ENCODE measurements at places on chromosomes 3 and 15. TPM values are rescaled to one million over a fixed set of nuclear protein-coding genes. Genes with fewer than 3 reads are reported as not detected.

Gene MON1A
- 12.7 TPM for total RNA-seq

Gene GORASP1
- 45.6 TPM for total RNA-seq

Gene LRTM1
- total RNA-seq: not detected

Gene OXTR
- total RNA-seq: 30.7 TPM

Gene ISL2
- not detected for total RNA-seq

Gene ZBTB47
- 50.5 TPM for total RNA-seq

Gene TGM5
- total RNA-seq: 0.26 TPM

Gene INSYN1
- 3.3 TPM for total RNA-seq

Gene SNX33
- total RNA-seq: 55.1 TPM

Gene GPR87
- not detected for total RNA-seq

Gene DCBLD2
- 450 TPM for total RNA-seq

Gene RAD51
- total RNA-seq: 1.4 TPM

Gene C3orf85
- total RNA-seq: not detected

Gene GPR171
- total RNA-seq: not detected

Gene NAALADL2
- total RNA-seq: 13.9 TPM

Gene TMEM108
- total RNA-seq: not detected

Gene ATP13A4
- 0.36 TPM for total RNA-seq

Gene IL17RD
- total RNA-seq: 3.4 TPM

Gene ARNT2
- 10.4 TPM for total RNA-seq

Gene PRRT3
- total RNA-seq: 4.7 TPM

Gene CSPG5
- total RNA-seq: 0.26 TPM

Gene CPB1
- not detected for total RNA-seq

Gene EID1
- total RNA-seq: 187 TPM

Gene ZMYND10
- total RNA-seq: 0.91 TPM

Gene TBCCD1
- total RNA-seq: 15.2 TPM

Gene TPRG1
- 0.52 TPM for total RNA-seq

Gene GRK7
- total RNA-seq: not detected

Gene EPHA3
- total RNA-seq: 6.7 TPM

Gene SEMA3F
- 31.0 TPM for total RNA-seq

Gene PLA2G4D
- total RNA-seq: not detected

Gene SCAANT1
- not detected for total RNA-seq

Measured in smooth muscle cell of the pulmonary artery (primary cell).